HT1080 (cell line): ENCODE measurements at places on chromosomes 12 and 14. TPM values are rescaled to one million over a fixed set of nuclear protein-coding genes. Genes with fewer than 3 reads are reported as not detected.

SLC10A1 gene
- not detected in 2 replicates for total RNA-seq

DNA sequence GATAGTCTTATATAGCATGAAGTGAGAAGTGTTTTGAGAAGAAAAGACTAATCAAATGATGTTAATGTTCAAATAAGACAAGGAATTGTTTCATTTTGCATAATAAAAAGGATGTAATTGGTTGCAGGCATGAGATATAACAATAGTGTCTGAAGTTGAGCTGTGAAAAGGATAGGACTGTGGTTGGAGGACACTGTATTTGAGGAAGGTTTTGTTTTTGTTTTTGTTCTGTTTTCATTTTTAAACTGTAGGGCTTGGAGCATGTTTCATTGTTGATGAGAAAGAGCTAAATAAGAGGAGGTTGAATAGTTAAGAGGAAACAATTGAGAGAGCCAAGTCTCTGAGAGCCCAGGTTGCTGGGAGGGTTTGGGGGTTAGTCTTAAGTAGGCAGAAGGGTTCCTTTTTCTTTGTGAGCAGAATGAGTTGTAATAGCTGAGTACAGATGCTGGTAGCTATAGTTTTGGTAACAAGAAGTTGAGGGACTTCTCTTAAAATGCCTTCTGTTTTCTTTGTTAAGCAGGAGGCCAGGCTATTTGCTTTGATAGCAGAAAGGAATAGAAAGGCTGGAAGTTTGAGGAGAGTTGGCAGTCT, 58.4 kb downstream of the CCDC91 start:
- no peak for DNase-seq

GRCh38 chr12:58378028-58378427, 436.7 kb downstream of the ATP23 start:
- DNase-seq, result no peak

DNA sequence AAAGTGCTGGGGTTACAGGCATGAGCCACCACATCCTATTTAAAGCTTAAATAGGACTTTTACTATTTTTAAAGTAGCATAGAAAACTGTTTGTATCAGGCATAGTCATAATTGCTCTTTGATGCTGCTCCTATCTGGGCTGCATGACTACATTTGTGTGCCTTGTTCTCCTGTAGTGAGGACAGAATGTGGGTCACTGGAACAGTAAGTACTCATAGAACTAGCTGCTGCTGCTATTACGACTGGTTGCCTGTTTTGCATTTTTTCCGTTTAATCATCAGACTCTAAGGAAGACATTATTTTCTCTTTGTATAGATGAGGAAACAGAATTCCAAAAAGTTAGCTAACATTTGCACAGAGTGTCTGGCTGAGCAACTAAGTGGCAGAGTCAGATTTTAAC, 42.8 kb downstream of the ZC3H14 start:
- DNase-seq, result no peak

DNA sequence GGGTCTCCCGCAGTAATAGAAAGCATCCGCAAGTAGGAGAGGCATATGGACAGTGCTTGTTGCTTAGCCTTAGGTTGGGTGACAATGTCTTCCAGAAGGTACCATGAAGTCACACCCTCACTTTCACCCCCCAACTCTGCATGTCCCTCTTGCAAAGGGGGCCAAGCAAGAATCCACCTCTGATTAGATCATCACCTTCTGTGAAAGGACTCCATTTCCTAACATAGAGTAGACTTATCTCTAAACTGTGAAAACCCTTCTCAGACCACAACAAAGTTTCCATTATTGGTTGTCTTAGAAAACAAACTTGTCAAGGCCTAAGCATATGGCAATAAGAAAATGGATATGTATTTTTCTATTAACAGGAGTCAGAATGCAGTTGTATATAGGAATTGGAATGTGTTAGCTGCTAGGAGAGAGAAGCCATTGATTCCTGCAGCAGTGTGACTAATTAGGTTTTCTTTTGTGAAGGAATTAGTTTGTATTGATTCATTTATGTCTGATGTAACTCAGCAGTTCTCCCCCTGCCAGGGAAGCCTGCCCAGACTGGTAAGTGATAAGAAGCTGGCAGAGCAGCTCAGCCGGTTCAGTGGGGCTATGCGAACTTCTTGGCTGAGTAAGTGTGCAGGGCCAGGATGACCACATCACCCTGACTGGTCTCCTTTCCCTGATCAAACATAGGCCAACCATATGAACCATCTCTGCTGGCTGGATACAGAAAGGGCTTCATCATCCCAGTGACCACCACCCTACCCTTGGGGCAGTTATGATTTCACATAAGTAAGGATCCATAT, 107.3 kb upstream of the CCDC196 start:
- no peak for DNase-seq

GLS2 gene
- total RNA-seq, result not detected in 2 replicates

DNA sequence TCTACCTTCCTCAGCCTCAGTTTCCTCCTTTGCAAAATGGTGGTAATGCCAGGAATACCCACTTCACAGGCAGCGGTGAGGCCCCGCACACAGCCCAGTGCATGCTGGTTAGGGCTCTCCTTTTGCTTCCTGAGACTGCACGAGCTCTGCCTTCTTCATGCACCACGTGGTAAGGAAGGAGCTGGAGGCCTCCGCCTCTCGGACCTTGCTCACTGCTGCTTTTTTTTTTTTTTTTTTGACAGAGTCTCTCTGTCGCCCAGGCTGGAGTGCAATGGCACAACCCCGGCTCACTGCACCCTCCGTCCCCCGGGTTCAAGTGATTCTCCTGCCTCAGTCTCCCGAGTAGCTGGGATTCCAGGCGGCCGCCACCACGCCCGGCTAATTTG, 18.1 kb downstream of the TAMALIN start:
- no peak for DNase-seq

ATXN7L3B gene
- total RNA-seq, result 16.4 and 21.1 TPM in 2 replicates

- DNase-seq, result no peak
These were observed 27.2 kb downstream of the CPM start for GRCh38 chr12:68905733-68906132.

RNFT2 gene
- total RNA-seq, result 5.6 and 6.0 TPM in 2 replicates
